ENCODE measurements at places on chromosomes 3 and 15.

DNA sequence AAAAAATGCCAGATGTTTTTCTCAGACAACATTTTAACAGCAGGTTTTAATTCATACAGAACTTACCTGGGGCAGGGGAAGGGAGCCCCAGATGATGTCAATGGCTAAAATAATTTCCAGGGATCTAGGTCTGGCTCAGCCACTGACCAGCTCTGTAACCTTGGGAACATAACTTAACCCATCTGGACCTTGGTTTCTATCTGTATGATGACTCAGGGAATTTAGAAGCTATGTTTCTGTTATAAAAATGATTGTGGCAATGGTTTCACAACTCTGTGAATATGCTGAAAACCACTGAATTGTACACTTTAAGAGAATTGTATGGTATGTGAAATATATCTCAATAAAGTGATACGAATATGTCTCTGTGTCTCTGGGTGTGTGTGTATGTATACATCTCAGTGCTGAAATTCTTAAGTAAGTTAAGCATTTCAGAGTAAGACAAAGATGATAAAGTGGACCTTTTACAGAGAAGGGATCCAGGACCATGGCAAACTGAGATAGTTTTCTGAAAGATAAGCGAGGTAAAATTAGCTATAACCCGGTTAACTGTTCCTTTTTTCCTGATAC lies 2.9 kb downstream of the SH3GL3 start:
- no peak for DNase-seq

GRCh38 chr15:94858011-94858410 lies 626.6 kb downstream of the MCTP2 start:
- no peak for DNase-seq

DNA sequence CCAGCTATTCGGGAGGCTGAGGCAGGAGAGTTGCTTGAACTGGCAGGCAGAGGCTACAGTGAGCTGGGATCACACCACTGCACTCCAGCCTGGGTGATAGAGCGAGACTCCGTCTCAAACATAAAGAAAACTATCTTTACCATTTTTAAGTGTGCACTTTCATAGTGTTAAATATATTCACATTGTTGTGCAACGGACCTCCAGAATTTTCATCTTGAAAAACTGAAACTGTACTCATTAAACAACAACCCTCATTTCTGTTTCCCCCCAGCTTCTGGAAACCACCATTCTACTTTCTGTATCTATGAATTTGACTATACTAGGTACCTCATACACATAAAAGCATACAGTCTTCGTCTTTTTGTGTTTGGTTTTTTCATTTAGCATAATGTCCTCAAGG lies 375.1 kb downstream of the SHQ1 start:
- no peak for DNase-seq

DNA sequence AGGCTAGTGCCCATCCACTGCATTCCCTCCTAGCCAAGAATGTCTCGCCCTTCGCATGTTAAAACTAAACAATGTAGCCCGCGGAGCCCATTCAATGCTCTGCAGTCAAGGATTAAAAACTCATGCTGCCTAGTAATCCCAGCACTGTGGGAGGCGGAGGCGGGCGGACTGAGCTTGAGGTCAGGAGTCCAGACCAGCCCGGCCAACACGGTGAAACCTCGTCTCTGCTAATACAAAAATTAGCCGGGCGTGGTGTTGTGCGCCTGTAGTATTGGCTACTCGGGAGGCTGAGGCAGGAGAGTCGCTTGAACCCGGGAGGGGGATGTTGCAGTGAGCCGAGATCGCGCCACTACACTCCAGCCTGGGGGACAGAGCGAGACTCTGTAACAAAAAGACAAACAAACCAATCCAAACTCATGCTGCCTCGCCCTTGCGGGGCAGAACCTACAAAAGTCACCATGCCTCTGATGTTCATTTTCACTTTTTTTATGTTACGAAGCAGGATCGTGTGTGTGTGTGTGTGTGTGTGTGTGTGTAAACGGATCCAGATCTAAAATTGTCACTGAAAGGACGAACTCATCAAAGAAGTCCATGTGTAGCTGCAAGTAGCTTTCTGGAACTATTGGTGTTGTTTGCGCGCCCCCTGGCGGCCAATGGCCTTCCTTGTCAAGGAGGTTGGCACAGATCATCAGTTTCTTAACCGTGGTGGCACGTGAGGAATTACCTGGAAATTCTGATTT lies 54.8 kb upstream of the SPESP1 start:
- DNase-seq: peak; percentile 61

DNA sequence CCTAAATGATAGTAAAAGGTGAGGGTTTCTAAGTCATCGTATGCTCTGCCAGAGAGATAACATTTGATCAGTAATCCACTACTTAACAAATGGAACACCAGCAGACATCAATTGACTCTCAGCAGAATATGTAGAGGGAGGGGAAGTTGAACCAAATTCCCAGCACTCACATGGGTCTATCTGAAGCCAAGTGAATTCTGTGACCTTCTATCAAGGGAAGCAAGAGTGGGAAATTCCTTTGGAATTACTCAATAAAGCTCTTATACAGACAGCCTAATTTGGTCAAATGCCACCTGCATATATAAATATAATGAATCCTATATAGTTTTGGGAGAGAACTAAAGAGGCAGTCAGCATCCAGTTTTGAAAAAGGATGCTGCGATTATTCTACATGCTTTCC lies 15.8 kb upstream of the KCNMB2 start:
- DNase-seq: no peak

GRCh38 chr3:134874737-134875413 lies 79.8 kb downstream of the EPHB1 start:
- DNase-seq: no peak

Data from amygdala (tissue), 56 donors.